Endodermal cell (in vitro differentiated cells): ENCODE measurements at places on chromosomes 1 and 21.

- DNase-seq, result no peak
These were observed 54.6 kb upstream of the SYT14 start for GRCh38 chr1:209883341-209883971.

GRCh38 chr1:5515501-5515900 lies 476.7 kb downstream of the NPHP4 start:
- DNase-seq, result no peak

GRCh38 chr1:162169031-162169790 lies 99.7 kb downstream of the NOS1AP start:
- no peak for DNase-seq

GRCh38 chr1:157156058-157156541 lies 17.9 kb upstream of the ETV3 start:
- DNase-seq, result peak; percentile 96

- no peak for DNase-seq
These were observed 5.6 kb downstream of the KIF17 start for GRCh38 chr1:20712215-20712577.

DNA sequence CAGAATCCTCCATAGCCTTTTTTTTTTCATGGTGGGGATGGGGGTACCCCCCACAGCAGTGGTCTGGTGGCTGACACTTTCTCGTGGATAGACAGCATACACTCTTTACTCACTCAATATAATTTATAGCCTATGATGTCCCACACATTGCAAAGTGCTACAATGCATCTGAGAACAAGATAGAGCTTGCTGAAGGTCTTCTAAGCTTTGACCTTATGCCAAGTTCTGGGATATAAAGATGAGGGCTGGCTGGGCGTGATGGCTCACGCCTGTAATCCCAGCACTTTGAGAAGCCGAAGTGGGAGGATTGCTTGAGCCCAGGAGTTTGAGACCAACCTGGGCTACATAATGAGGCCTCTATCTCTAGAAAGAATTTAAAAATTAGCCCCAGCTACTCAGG lies 78.0 kb downstream of the MPZL1 start:
- no peak for DNase-seq

DNA sequence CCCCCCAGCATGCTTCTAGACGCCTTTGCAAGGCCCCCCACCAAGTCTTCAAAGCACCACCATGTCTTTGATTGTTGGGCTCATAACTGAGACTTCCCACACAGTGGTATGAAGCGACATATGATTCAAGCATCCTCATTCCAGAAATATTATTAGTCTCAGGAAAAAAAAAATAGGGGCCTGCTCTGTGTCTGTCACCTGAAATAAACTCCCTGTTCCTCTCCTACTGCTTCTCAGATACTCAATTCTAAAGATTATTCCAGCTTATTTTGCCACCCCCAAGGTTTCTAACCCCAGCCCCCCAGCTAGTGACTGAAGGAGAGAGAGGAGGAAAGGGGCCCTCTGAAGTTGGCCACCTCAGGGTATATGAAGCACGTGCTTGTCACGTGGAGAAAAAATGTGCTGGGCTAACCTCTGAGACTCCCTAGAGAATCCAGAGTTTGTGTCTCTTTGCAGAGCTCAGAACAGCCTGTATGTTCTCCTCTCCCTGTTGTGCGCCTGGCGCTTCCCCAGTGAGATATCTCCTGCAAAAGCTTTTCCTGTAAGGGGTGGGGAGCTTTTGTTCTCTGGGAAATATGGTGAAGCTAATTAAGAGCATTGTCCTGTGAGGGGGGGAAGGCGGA lies 35.9 kb upstream of the RASAL2 start:
- peak; percentile 58 for DNase-seq

DNA sequence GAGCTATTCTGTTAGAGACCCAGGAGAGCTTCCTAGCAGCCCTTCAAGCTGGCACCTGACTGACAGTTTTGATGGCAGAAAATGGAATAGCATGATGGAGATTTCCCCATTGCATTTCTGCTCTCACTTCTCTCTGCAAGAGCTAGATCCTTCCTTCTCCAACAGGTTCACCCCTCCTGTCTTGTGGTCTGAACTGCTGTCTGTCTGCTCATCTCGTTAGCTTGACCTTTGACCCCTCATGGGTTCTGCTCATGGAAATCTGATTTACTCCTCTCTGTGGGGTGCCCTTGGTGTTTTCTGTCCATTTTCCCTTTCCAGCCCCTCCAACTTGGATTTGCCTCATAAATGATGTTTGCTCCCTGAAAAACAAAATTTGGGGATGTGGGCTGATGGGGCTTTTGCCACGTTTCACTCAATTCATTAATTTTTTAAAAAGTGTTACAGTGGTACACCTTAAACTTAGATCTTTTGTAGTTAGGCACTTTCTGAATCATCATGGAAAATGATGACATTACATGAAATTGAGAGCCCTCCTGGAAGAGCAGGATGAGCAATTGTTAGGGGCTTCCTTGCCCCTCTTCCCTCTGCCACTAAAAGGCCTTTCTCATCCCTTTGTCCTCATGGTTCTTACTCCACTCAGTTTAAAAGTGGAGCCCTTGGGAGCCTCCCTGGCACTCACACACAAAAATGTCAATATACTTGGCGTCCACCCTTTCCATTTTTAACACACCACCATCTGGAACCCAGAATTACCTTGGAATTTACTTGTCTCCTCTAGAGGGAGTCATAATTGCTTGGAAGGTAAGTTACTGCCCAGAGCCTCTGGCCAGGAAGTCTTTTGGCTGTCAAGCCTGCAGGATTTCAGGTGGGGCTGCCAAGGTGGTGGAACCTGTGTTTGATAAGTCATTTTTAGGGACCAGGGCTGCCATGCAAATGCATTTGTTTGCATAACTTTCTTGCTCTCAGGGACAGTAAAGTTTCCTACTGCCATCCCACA lies 31.9 kb upstream of the IL19 start:
- peak; percentile 67 for DNase-seq

DNA sequence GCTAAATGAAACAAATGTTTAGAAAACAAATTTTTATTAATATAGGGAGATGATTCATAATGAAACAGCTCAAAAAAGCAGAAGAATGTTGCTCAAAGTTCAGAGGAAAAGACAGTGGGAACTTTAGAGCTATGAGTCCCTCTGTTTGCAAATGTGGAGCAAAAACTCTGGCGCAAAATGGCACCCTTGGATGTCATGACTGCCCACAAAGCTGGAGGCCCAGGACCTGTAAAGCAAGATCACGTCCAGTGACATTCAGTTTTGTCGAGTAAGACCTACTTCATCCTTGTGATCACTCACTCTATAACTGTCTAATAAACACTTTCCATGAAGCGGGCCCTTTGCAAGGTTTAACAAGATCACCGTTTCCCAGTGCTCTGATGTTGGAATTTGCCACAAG lies 9.1 kb upstream of the EXO1 start:
- DNase-seq, result no peak

GRCh38 chr1:164660412-164660772 lies 101.4 kb downstream of the PBX1 start:
- no peak for DNase-seq

- DNase-seq, result no peak
These were observed 84.8 kb downstream of the POFUT2 start for GRCh38 chr21:45202889-45203288.

GRCh38 chr1:44924835-44925464 lies 61.4 kb downstream of the EIF2B3 start:
- DNase-seq, result no peak

GRCh38 chr1:81596341-81596740 lies 204.4 kb upstream of the ADGRL2 start:
- DNase-seq, result no peak

DNA sequence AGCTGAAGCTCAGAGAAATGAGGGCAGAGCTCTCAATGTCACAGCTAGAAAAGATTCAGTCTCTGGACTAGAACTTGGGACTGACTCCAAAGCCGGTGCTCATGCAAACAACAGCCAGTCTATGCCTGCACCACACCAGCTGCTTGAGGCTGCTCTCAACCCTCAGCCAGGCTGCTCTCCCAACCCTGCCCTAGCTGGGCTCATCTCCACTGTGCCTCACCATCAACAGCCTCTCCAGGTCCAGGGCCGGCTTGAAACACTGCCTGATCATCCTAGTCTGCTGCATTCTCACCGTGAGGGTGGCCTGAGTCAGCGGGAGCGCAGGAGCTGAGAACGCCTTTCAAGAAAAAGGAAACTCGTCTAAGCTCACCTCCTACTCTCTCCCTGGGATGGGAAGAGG lies 94.5 kb downstream of the PTPRU start:
- no peak for DNase-seq
